ENCODE measurements at places on chromosomes 16 and 17. TPM values are rescaled to one million over a fixed set of nuclear protein-coding genes. Genes with fewer than 3 reads are reported as not detected.

The TERB1 gene
- 0.25 TPM for total RNA-seq

The NEUROD2 gene
- not detected for total RNA-seq

The ICAM2 gene
- total RNA-seq = not detected

The FSCN2 gene
- total RNA-seq = 0.43 TPM

The CDH1 gene
- total RNA-seq = 1.1 TPM

The FOXN1 gene
- total RNA-seq = not detected

- DNase-seq = no peak
Measured at GRCh38 chr16:47278306-47278970, 134.7 kb upstream of the NETO2 start.

DNA sequence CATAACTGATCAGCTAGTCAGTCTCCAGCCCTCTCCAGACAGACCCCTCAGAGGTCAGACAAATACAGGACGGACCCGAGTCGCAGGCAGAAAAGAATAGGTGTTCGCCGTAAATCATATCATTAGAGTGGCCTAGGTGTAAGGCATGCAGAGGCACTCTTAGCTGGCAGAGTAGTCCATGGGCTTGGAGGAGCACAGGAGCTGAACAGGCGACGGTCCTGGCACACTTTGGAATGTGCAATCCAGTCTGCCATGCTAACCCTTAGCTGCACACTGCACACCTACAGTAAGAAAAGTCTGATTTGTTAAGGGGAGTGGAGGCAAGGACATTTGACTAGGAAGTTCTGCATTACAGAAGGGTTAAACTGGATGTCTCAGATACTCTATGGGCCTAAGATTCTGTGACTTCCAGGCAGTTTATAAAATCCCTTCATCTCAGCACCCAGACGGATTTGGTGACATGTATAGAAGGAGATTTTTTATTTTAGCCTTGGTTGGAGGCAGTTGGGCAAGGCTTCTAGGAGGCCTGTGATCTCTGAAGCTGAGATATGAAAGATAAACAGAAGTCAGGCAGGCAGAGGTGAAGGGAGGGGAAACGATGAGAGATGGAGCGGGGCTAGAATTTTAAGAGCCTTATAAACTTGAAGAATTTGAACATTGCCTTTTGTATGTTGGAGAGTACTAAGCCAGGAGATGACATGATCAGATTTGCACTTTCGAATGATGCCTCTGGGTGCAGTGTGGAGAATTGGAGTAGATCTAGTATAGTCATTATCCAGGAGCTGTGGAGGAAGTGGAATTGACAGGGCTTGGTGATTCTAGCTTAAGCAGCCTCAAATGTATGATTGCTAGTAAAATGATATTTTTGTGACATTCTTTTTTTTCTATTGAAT, 34.6 kb upstream of the SLC5A11 start:
- no peak for DNase-seq

- DNase-seq = no peak
Measured at GRCh38 chr16:79081297-79082066, 519.1 kb downstream of the MAF start.
